ENCODE measurements at places on chromosomes 3 and 15. TPM values are rescaled to one million over a fixed set of nuclear protein-coding genes. Genes with fewer than 3 reads are reported as not detected.

DNA sequence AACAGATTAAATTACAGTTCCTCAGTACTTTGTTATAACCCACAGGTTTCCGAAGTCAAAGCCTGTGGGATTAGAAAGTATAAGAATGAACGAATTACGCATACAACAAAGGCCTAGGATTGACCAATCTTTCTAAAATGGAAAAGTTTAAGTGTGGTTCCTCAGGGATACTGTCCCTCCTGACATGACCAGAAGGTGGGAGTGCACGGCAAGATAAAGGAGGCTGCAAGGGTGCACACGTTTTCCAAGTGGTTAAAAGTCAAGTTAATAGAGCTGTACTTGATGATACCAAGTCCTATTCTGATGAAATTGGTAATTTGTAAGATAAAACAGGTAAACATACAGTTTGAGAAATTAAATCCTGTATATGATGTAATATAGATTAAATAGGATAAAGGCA is 96.2 kb downstream of the ALDH1A2 start:
- no peak for DNase-seq

DNA sequence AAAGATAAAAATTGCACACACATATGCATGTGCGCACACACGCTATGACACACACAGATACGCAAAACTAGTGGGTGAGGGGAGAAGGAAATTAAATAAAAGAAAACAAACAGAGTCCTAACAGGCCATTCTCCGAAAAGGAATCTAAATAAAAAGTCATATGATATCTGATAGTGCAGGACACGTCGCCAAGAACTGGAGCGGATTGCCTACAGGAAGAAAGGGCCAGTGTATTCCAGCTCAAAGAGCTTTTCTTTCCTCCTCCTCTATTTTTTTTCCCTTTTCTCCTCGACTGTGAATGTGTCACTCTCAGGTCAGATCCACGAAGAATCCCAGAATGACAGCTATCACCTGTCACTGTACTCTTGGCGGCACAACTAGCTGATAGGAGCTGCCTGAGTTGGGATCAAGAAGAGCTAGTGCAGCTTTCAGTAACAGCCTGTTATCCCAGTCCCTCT is 157.8 kb downstream of the TIGIT start:
- no peak for DNase-seq

DNA sequence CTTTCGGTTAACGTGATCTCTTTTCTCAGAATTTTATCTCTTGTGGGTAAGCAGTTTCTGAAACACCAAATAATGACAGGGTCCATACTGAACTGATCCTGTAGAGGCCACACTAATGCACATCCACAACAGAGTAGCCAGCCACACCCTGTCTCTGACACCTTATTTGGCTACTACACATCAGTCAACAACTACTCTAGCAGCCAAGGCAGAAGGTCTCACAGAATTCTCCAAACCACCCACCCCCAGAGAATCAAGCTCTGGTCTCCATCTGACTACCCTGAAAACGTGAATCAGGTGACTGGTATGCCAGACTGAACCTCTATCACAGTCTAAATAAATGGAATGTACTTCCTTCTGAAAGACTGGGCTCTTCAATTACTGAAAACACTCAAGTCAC is 38.0 kb downstream of the EDC3 start:
- no peak for DNase-seq

DNA sequence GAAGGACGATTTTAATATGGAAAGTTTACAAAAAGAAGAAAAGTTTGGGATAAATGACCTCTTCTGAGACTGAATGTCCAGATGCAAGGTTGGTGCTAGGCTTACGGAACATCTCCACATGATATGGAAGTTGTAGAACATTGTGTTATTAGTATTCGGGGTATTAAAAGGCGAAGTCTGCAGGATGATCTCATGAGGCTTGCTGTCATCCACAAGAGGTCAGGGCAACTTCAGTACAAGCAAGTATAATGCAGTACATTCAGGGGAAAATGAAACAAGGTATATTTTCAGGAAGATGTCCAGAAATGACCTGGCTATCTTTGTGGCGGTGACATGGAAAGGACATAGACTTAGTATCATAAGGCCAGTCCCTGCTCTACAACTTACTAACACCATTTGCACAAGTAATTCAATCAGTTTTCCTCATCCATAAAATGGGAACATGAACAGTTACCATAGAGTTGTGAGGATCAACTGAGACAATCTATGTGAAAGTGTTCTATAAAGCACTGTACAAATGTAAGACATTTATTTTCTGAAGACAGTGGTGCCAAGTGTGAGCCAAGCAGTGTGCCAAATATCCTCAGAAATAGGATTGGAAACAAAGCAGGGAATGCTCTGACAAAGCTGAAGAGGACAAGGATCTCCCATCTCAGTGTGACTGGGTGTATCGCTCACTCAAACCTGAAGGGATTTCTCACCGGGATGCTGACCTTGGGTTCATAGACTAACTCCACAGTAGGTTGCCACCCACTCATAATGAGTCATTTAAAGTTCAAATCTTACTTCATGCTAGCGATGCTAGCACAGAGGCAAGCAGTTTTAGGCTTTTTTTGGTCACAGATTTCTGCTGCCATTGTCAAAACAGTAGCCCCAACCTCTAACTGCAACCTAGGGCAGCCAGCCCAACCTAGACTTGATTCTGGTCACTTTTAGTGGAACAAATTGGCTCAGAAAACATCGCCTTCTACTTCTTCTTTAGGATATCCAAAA is 118.3 kb downstream of the TIGIT start:
- no peak for DNase-seq

DNA sequence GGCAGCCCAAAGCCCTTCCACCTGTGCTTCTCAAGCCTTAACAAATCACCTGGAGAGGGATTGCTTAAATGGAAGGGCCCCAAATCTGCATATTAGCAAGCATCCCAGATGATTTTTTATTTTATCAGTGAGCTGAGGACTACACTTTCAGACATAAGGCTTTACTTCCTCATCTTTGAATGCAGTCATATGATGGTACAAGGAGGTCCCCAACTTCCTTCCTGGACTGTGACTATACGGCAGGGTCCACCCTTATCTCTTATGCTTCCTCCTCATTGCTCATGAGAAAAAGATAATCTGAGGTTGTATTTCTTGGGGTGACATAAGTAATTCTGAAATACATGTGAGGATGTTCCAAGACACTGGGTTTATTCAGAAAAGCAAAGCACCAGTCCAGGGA is 13.7 kb upstream of the HEG1 start:
- no peak for DNase-seq

Gene ANKRD34C
- not detected for total RNA-seq

Gene CHRNA7
- 1.1 TPM for total RNA-seq

Gene FBLN2
- total RNA-seq, result 12.3 TPM
